ENCODE measurements at places on chromosomes 4 and X.

GRCh38 chr4:39157520-39157919 lies 24.8 kb upstream of the WDR19 start:
- no peak for DNase-seq

DNA sequence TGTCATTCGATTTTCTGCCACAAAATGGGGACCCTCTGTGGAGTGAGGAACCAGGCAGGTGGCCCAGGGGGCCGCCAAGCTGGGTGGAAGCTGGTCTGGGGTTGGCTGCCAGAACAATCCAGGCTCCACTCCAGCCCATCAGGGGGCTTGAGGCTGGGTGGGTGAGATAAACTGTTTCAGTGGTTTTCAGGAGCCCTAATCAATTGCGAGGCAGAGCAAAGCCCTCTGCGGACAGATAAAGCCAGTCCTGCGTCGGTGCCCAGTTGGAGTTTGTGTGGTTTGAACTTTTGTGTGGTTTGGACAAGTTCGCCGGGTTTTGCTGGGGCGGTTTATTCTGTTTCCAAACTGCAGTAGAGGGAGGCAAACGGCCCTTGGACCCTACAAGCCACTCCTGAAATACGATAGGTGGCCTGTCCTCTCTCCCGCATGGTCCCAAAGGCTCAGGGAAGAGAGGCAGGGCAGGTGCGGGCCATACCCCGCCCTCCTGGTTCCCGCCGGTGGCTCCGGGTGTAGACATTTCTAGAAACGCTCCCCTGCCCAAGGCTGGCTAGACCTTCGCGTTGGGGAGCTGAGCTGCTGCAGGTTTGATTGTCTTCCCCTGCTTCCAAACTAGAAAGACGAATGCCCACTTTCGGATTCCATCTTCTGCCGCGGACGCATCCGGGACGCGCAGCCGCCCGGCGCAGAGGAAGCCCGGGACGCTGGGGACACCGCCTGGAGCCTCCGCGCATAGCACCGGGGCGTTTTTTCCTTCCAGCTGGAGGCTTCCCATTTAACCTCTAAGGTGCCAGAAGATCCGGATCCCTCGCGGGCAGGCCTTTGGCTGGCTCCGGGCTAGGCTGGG lies 169.0 kb upstream of the BCOR start:
- DNase-seq, result peak; percentile 94

GRCh38 chr4:25818371-25818871 lies 44.4 kb downstream of the SEL1L3 start:
- no peak for DNase-seq

DNA sequence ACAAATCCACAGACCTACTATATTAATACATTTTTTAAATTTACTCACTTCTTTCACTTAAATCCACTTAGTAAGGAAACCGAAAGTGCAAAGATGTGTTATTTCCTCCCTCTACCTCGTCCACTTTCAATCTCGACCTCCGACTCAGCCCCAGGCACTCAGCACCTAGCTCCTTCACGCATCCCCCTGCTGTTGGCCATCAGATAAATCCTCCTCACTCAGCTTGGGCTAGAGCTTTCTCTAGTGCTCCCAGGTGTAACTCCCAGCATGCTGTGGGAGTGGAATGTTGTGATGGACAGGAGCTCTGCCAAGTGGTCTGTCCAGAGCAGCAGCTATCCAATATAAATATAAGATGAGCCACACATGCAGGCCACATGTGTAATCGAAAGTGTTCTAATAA lies 26.7 kb upstream of the TEC start:
- peak; percentile 60 for DNase-seq

- no peak for DNase-seq
Observed at GRCh38 chr4:79185526-79186045, 140.3 kb downstream of the NAA11 start.

GRCh38 chrX:97538745-97539144 lies 655.0 kb downstream of the RPA4 start:
- no peak for DNase-seq

DNA sequence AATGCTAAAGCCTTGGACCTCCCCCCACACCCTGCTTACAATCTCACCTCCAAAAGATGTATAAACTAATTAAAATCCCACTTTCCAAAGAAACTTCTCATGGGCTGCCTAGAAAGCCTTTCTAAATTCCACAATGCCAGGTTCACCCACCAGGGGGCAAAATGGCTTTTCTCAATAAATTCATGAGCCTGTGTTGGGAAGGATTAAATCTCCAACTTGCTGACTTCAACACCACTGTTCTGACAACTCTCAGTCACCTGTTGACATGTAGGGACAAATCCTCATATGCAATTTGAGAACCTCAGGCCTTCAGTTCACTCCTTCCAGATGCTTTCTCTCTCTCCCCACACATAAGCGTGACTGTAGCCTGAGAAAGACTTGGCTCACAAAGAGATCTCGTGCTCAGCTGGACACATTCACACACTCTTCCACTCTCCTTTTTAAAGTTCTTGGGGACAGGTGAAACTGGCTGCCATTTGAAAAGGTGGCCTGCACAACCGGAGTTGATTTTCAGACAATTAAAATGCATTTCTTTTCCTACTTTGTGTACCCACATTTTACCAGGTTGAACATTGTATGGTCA lies 88.6 kb upstream of the PRPS2 start:
- DNase-seq, result peak; percentile 64

DNA sequence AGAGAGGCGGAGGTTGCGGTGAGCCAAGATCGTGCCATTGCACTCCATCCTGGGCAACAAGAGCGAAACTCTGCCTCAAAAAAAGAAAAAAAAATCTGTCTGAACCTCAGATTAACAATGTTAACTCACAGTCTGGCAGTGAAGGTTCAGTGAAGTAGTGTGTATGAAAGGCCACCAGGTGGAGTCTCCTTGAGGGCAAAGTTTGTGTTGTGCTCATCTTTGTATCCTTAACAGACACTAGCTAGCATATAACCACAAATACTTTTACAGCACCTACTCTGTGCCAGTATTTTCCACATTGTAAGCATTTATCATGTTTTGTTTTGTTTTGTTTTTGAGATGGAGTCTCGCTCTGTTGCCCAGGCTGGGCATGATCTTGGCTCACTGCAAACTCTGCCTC lies 46.0 kb upstream of the MGST2 start:
- DNase-seq, result peak; percentile 65

- no peak for DNase-seq
Observed at GRCh38 chrX:110276778-110277177, 41.1 kb downstream of the AMMECR1 start.

- DNase-seq, result peak; percentile 92
Observed at GRCh38 chr4:3324093-3324815, 31.4 kb downstream of the RGS12 start.

- peak; percentile 50 for DNase-seq
Observed at GRCh38 chrX:46777971-46778810, 19.3 kb upstream of the SLC9A7 start.

GRCh38 chrX:20116087-20116576 lies 575 bp downstream of the MAP7D2 start:
- peak; percentile 71 for DNase-seq

DNA sequence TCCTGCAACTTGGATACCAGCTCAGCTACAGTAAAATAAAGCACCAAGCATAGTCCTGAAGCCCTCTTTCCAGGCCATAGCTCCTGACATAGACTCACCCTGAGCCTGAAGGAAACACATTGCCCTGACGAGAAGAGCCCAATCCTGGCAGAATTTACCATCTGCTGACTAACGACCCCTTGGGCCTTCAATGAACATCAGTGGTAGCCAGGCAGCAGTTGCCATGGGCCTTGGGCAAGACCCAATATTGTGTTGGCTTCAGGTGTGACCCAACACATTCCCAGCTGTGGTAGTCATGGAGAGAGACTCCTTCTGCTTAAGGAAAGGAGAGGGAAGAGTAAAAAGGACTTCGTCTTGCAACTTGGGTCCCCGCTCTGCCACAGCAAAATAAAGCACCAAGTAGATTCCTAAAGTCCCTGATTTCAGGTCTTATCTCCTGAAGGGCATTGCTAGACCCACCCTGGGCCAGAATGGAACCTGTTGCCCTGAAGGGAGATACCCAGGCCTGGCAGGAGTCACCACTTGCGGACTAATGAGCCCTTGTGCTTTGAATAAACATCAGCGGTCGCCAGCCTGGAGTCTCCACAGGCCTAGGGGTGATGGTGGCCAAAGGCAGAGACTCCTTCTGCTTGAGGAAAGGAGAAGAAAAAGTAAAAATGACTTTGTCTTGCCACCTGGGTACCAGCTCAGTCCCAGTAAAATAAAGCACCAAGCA lies 902.6 kb downstream of the C4orf33 start:
- DNase-seq, result no peak

DNA sequence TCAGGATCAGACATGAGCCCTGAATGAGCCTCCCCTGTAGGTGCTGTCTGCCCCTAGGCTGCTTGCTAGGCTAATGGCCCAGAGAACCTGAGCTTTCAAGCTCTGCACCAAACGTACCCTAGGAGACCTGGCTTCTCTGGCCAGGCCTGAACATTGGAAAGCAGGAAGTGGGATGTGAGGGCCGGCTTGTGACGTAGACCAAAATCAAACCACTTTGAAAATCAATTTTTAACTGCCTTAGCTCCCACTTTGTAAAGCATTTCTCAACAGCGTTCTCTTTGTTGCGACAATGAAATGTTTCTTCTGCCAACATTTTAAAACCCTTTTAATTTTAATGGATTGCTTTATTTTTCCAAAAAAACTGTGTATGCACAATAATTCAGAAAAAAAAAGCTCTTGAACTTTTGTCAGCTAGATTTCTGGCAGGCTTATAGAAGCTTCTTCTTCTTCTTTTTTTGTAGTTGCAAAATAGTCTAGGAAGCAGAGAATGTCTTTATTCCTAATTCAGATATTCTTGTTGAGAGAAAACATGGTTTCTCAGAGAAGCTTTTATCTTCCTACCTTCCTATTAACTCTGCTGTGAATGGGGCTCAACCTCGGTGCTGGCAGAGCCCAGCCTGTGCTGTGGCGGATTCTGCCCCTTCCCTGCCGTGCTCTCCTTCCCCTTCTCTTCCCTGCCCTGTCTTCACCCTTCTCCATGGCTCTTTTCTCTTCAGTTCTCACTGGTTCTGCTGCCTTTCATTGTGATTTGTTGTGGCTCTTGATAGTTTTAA lies 145.2 kb upstream of the SFRP2 start:
- no peak for DNase-seq

- no peak for DNase-seq
Observed at GRCh38 chrX:10851809-10852208, 231.4 kb upstream of the MID1 start.

DNA sequence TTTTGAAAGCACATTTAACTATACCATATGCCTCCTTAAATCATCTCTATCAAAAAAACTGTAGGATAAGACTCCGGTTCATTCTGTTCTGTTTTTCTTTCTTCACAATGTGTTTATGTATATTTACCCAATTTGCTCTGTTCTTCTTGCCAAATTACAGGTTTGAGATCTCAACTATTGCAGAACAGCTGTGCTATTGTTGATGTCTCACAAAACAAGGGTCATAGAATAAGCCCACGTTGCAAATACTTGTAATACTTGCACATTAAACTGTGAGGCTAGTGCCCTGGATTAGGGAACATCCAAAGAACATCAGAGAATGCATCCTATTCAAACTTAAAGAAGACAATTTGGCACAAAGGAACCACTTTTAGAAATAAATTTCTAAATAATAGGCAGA lies 45.4 kb downstream of the ANTXR2 start:
- DNase-seq, result no peak

- no peak for DNase-seq
Observed at GRCh38 chr4:87377816-87378215, 13.2 kb downstream of the HSD17B11 start.

DNA sequence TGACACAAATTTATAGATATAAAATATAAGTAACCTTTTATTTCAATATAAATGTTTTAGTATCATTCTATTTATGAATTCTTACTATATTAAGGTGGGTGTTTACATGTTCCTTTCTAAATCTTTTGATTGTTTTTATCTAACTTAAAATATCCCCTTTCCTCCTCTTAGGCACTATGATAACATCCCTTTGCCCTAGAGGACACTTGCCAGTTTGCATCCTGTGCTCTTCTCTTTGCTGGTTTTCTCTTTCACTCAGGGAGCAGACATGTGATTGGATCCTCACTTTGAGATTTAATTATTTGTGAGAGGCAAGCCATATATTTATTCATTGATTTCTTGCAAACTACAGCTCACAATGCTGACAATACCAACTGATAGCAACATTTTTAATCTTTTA lies 16.2 kb downstream of the LRIT3 start:
- no peak for DNase-seq

DNA sequence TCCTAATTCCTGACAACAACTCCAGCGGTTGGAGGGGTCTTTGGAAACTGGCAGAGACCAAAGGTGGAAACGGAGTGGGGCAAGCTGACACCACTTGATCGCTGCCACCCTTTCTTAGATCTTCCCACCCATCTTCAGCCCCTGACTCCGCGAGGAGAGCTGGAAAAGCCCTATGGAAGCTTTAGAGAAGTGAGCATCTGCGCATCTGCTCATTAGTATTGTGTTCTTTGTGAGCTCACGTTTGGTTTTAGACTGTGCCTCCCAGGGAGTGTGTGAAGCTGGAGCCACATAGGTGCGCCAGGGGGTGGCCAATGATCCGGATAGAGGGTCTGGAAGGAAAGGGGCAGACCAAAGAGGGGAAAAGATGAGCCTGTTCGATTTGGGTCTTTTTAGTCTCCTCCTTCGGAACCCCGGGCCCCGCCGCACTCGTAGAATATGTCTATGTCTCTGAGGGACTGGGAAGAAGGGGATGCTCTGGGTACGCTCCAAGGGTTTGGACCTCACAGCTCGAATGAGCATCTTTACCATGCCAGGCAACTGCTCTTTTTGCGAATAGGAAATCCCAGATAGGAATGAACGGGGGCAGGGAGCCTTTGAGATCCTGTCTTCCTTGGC lies 578 bp upstream of the DKK2 start:
- no peak for DNase-seq

GRCh38 chr4:187478292-187479140 lies 517.1 kb upstream of the ZFP42 start:
- no peak for DNase-seq

- no peak for DNase-seq
Observed at GRCh38 chr4:104424475-104424941, 70.2 kb downstream of the CXXC4 start.

DNA sequence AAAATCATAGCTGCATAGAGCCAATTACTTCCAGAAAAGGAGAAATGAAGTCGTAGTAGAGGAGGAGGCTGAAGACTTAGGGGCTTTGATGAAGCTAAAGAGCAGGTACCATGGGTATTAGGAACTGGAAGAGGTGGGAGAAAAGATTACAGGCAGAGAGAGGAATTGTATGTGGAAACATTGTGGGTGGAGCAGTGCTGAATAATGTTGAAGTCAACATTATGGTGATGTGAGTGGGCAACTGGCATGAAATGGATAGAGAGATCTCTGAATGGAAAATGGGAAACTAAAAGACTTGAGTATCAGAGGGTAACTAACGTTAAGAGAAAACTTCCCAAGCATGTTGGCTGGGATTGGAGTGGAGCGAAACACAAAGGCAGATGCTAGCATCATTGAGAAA lies 92.5 kb downstream of the AREG start:
- no peak for DNase-seq

DNA sequence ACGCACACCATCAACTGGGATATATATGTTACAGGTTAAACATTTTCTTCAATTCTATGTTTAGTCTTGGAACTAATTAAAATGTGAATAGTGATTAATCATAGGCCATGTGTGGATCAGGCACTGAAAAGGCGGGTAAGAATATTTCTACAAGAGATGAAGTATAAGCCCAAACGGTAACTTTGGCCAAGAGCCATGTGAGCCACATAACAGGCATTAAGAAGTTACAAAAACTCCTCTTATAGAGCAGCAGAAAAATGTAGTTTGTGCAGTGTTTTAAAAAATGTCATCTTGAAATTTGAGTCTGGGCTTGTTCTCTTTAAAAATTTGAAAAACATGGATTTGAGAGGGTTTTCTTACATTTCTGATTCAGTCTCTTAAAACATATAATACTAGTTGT lies 521.8 kb upstream of the DIPK2B start:
- DNase-seq, result no peak

All from endodermal cell (in vitro differentiated cells).